ENCODE measurements at places on chromosomes 12 and 14.

GRCh38 chr12:96497855-96498254 is 8.5 kb downstream of the CFAP54 start:
- no peak for DNase-seq

DNA sequence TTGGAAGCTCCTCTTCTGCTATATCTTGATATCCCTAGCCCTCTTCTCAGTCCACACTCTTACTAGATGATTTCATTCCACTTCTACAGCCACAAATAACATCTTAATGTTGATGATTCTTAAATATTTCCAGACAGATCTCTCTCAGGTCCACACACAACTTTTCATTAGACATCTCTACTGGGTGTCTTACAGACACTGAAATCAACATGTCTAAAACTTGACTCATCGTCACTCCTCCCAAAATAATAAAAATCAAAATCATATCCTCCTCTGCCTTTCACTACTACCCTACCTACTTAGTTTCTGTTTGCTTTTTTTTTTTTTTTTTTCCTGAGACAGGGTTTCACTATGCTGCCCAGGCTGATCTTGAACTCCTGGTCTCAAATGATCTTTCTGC is 11.9 kb downstream of the PRDM4 start:
- no peak for DNase-seq

DNA sequence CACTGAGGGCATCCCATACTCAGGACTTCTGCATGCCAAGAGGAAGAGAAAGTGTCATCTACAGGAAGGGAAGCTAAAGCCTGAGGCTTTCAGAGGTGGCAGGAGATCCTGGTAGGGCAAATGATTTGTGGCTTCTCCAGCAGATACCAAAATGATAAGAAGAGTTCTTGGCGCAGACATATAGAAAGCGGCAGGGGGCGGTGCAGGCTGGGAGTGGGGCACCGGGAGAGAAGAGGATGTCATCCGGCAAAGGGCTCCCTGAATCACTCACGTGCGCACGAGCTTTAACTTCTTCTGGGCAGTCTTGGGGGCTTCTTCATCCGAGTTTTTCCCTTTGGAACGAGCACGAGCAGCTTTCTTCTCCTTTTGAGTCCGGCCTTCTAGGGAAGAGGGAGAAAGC is 5.2 kb upstream of the ACRBP start:
- no peak for DNase-seq

- DNase-seq = no peak
These were observed 26.3 kb upstream of the TC2N start for GRCh38 chr14:91893669-91894068.

GRCh38 chr14:21825149-21825743 is 151.6 kb upstream of the OR4E1 start:
- DNase-seq = peak; percentile 28

DNA sequence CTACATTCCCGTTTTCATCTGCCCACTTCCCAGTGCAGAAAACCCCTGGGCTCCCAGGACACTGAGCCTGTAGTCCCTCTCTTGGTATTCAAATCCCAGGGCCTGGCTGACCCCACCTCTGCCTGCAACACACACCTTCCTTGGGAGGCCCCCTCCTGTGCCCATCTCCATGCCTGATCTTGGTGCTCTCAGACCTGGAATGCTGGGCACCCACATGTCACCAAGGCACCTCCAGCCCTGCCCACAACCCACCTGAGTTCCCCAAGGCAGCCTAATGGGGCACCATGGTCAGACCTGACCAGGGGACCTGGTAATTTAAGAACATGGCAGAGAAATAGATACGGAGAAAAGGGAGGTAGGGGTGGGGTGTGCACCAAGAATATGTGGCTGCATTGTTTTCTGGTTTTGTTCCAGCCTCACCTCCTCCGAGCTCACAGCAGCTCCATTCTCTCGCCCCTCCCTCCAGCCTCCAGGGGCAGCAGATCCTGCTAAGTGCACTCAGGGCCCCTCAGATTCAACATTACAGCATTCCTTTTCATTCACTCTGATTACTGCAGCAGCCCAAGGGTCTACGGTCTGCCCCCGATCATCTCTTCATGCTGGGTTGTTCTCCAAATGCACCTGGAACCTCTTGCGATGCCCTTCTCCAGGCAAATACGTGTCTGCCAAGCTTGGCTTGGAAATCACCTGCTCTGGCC is 9.2 kb upstream of the HSP90AA1 start:
- DNase-seq = no peak

GRCh38 chr12:112185093-112185923 is 59.9 kb downstream of the TRAFD1 start:
- DNase-seq = no peak

DNA sequence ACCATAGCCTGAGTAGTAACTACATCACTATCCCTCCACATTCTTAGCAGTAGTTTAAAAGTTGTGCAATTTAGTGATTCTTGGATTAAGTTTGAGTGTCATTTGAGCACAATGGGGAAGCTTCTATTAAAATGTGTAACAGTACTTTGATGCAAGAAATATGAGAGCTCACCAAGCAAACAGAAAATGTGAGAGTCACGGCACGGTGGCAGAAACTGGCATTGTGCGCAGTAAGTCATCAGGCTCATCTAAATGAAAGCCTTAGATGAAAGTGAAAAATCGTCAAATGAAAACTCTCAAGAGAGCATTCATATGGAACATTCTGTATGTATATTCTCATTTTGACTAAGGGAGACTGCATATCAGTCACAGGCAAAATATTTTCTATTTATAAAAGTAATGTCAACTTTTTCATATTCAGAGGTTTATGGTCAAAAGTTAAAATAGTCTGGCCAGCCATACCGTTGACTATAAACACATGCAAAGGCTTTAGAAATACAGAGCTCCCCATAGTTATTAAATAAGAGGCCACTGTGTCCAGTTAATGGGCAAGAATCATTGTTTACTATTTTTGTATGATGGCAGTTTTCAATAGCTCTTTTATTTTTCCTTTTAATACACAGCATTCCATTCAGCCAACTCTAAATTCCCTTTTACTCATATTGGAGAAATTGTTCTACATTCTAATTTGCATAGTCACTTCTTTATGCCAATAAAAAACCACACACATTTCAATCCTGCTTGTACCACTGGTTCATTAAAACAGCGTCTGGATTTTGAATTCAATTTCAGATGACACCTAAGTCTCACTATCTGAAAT is 167.9 kb downstream of the PRKD1 start:
- no peak for DNase-seq

Data from stimulated activated CD4-positive, alpha-beta T cell treated with anti-CD3 and anti-CD28 coated beads, Interleukin-4, amount 100 ng/mL, for 4 hours (primary cell).